ENCODE measurements at places on chromosomes 2 and 18.

- DNase-seq = peak; percentile 13
These were observed 299.4 kb downstream of the AGAP1 start for GRCh38 chr2:235793163-235793752.

GRCh38 chr2:31335921-31336585 is 78.5 kb downstream of the XDH start:
- DNase-seq = peak; percentile 61

DNA sequence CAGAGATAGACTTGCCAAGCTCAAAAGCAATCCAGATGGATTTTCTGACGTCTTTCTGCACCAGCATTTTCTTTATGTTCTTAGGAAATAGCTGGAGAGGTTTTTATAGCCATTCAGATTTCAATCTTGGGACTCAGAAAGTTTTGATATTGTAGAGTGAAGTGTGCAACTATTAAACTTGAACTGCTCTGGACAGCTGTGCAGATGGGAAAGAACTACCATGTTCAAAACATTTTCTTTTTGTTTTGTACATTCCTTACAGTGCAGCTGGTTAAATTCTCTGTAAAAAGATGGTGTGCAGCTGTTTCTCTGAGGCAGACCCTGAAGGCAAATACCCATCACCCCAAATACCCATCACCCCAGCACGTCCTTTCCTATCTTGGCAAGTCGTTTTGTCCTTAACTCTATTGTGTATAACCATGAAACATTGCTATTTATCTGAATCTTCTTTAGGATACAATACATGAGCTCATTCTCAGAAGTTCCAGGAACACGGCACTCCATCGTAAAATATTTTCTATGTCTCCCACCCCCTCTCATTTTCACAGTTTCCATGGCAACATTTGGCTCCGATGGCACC is 38.8 kb downstream of the AQP4 start:
- no peak for DNase-seq

DNA sequence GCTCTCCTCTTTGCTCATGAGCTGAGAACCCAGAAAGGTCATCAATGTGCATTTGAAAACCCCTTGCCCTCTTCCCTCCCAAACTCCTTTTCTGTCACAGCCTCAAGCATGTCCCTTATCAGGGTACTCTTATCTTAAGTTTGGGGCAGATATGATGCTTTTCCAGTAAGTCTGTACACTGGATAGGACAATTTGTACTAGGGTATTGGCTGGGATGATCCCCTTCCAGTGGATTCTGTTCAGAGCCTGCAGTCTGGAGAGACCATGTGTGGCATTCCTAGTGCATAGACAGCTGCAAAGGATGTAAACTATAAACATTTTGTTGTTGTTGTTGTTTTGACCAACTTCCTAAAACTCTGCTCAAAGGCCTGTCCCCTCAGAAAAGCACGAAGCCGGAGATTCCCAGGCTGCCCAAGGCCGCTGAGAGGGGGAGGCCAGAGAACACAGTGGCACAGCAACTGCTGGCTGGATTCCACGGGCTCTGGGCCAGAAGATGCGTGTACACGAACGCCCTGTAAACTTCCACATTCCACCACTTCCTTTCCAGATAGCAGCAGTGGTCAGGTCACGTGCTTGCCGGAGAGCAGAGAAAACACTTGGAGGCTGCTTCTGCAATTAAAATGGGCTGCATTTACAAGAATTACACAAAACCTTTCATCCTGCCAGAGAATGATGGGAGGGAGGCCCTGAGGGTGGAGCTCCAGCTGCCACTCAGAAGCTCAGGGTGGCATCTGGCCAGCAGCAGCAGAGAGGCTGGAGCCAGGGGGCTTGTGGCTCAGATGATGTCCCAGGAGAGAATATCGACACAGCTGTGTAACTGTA is 42.1 kb downstream of the BMP10 start:
- peak; percentile 99 for DNase-seq

DNA sequence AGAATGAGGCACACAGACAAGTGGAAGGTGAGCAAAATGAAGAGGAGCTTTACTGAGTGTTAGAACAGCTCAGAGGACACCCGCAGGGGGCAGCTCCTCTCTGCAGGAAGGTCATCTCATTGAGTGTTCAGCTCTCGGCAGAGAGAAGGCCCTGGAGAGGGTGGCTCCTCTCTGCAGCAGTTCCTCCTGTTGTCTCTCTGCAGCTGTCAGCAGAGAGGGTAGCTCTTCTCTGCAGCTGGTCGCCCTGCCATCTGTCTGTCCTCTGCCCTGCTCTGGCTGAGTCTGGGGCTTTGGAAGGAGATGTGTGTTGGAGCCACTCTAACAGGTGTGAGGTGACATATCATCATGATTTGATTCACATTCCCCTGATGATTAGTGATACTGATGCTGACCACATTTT is 6.8 kb upstream of the SNTG2 start:
- DNase-seq = no peak

GRCh38 chr18:69484699-69485396 is 84.2 kb downstream of the DOK6 start:
- peak; percentile 59 for DNase-seq

DNA sequence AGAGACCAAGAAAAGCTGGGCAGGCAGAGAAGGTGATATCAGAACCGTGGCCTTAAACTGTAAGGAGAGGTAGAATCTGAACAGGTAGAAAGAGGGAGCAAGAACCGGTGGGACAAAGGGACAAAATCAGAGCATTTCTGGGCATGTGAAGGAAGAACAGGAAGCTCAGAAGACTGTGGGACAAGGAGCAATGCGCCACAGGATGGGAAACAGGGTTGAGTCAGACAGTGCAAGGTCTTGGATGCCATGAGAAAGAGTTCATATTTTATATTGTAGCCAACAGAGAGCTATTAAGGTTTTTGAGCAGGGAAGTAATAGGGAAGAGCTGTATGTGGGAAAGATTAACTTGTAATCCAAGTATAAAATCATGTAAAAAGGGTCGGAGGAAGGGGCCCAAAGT is 106.4 kb upstream of the UGP2 start:
- DNase-seq = peak; percentile 30

- DNase-seq = peak; percentile 12
These were observed 123.9 kb downstream of the MAP2 start for GRCh38 chr2:209547726-209548125.

- peak; percentile 98 for DNase-seq
These were observed 74.6 kb upstream of the GALNT5 start for GRCh38 chr2:157182834-157183396.

- no peak for DNase-seq
These were observed 34.3 kb downstream of the AFF3 start for GRCh38 chr2:100107906-100108647.

DNA sequence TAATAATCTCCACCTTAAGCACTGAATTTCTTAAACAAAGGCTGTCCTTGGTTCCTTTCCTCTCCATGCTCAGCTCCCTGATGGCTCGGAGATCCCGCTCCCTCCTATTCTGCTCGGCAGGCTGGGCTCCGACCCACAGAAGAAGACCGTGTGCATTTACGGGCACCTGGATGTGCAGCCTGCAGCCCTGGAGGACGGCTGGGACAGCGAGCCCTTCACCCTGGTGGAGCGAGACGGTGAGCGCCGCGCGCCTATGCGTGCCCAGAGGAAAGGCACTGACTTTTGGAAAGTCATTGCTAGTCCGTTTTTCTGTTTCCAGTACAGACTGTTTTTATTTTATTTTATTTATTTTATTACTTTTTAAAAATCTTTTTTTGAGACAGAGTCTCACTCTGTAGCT is 9.6 kb downstream of the CNDP2 start:
- no peak for DNase-seq

DNA sequence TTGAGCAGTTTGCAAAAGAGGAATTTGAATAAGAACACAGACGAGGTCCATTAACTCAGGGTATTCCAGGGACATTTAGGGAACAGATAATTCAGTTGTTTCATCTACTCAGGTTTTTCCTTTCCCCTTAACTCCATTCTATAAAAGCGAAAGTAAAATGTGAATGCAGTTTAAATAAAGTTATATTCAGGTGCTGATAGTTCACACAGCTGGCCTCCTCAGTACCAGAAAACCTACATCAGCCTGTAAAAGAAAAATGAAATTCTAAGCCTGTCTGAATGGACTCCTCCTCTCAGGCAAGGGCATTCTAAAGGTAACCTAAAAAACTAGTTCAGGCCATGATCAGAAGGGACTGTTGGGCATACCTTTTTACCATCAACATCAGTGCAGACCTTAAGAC is 873.8 kb downstream of the SUCLG1 start:
- no peak for DNase-seq

GRCh38 chr2:177254433-177255226 is 9.9 kb downstream of the NFE2L2 start:
- peak; percentile 48 for DNase-seq

GRCh38 chr18:32909798-32910561 is 137.2 kb upstream of the KLHL14 start:
- DNase-seq = no peak

DNA sequence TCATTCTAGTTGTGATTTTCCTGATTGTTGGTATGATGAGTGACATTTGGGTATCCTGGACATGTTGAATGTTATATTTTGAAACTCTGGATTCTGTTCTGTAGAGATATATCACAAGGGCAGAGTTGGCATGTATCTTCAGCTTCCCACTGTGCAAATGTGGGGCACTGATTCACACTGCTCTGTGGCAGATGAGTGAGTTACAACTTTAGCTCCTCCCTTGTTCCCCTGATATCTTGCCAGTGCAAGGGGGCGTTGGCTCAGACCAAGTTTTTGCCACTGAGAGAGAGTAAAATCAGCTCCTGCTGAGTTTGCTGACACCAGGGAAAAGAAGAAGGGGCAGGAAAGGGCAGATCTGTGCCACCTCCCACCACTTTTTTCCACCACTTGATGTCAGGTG is 199.6 kb upstream of the MMADHC start:
- no peak for DNase-seq

- DNase-seq = no peak
These were observed 131.4 kb upstream of the DCC start for GRCh38 chr18:52208646-52209045.

GRCh38 chr2:193303464-193303863 is 1108.7 kb upstream of the TMEFF2 start:
- DNase-seq = no peak

DNA sequence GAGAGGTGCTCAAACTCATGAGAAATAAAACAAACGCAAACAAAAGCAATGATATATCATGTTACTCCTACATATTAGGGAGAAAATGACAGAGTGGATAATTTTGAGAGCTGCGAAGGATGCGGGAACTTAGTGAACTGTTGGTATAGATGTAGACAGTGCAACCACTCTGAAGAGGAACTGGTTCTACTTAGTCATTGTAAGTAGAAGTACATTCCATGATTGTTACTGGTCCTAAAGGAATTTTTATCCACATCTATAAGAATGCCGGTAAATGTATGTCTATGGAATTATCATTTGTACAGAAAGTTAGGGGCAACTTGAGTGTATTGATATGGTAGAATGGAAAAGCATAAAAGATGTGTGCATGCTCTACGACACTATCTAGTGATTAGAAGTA is 1238.4 kb downstream of the LRP1B start:
- DNase-seq = peak; percentile 10
